ENCODE measurements at places on chromosomes 1 and 21.

GRCh38 chr1:218983848-218984247, 189.8 kb upstream of the LYPLAL1 start:
- no peak for DNase-seq

GRCh38 chr1:212490276-212490675, 57.6 kb downstream of the NENF start:
- no peak for DNase-seq

DNA sequence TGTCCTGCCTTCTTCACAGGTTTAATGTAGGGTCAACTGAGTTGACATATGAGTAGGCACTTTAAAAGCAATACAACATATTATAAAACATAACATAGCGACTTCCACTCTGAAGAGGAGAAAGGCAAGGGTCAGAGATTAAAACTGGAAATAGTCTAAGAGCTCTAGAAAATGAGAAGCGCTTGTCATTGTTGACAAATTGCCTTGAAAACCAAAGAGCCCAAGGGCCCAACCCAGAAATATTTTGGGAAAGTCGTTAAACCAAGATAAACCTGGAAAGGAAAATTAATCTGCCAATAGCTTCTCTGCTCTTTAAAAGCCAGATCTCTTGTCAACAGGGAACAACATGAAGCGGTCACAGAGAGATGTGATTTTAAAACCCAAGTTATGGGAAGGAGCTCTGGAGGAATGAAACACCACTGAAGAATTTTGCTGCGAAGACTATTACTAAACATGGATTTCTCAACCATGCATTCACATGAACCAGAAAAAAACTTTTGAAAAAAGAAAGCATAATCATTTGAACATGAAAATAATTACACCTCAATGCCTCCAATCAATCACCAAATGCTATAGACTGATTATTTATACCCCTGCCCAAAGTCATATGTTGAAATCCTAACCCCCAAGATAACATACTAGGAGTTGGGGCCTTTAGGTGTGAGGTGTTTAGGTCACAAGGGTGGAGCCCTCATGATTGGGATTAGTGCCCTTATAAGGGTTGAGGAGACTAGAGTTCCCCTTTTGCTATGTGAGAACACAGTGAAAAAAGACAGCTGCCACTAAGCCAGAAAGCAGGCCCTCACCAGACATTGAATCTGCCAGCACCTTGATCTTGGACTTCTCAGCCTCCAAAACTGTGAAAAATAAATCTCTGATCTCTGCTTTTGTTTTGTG, 33.0 kb upstream of the MTF1 start:
- no peak for DNase-seq

DNA sequence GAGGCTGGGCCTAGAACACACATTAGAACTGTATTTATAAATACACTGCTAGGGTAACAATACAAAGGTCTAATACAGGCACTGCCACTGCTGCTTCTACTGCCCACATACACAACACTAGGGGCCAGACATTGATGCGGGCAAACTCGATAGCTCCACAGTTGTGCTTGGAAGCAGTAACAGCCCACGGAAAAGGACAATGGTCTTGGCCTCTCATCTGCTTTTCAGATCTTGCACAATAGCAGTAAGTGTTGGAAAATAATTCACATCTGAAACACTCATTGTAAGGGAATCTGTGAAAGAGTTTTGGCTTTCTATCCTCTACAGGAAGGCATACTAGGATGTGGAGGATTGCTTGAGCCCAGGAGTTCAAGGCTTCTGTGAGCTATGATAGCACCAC, 6.9 kb upstream of the SPOCD1 start:
- no peak for DNase-seq

GRCh38 chr1:30914931-30915330, 6.4 kb upstream of the SDC3 start:
- DNase-seq = no peak

DNA sequence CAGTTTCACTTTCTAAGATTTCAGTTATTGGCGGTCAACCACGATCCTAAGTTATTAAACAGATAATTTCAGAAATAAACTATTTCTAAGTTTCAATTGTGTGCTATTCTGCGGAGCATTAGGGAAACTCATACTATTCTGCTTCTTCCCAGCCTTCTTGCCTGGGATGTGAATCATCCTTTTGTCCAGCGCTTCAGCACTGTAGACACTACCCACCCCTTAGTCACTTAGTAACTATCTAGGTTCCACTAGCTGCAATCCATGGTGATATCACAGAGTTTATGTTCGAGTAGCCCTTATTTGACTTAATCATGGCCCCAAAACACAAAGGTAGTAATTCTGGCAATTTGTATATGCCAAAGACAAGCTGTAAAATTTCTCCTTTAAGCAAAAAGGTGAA, 279.9 kb upstream of the ADAMTS5 start:
- no peak for DNase-seq

- no peak for DNase-seq
Observed at GRCh38 chr1:39642796-39643195, 3.4 kb upstream of the HEYL start.

DNA sequence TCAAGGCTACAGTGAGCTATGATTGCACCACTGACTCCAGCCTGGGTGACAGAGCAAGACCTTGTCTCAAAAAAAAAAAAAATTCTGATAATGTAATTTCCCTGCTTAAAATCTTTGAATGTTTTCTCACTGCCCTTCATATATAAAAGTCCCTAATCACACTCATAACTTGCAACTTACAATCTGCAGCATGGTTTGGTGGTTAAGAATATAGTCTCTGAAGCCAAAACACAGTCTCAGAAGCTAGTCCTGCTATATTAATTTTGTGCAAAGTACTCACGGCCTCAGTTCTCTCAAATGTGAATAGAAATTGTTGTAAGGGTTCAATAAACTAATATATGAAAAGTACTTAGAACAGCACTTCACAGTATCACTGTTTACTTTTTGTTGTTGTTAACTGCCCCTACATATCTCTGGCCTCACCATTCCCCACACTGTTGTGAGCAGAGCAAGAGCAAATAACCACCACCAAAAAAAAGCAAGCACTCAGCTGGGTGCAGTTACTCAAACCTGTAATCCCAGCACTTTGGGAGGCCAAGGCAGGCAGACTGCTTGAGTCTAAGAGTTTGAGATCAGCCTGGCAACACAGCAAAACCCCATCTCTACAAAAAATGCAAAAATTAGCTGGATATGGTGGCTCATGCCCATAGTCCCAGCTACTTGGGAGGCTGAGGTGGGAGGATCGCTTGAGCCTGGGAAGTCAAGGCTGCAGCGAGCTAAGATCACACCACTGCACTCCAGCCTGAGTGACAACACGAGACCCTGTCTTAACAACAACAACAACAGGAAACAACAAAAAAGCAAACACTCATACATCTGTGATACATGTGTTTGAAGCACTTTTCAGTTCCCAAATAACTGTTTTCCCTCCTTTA, 22.4 kb downstream of the ASH1L start:
- DNase-seq = no peak

- DNase-seq = no peak
Observed at GRCh38 chr1:182715531-182715930, 31.1 kb upstream of the RGS8 start.

- no peak for DNase-seq
Observed at GRCh38 chr1:12543740-12544154, 74.3 kb downstream of the DHRS3 start.

- no peak for DNase-seq
Observed at GRCh38 chr1:78247079-78247478, 201.3 kb downstream of the GIPC2 start.

DNA sequence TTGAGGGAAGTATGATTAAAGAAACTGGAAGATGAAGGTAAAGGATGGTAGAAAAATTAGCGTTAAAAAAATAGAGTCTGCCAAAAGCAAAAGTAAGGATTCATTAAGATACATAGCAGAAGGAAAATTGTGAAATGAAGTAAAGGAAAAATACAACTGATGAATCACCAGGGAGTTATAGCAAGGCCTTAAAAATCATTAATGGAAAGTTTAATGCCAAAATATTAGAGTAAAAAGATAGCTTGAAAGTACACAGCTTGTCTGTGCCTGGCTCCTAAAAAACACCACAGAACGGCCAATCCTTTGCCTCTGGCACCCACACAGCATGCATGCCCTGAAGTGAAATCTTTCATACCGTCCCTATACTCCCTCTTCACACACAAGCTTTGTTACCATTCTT, 66.9 kb upstream of the APOBEC4 start:
- no peak for DNase-seq

DNA sequence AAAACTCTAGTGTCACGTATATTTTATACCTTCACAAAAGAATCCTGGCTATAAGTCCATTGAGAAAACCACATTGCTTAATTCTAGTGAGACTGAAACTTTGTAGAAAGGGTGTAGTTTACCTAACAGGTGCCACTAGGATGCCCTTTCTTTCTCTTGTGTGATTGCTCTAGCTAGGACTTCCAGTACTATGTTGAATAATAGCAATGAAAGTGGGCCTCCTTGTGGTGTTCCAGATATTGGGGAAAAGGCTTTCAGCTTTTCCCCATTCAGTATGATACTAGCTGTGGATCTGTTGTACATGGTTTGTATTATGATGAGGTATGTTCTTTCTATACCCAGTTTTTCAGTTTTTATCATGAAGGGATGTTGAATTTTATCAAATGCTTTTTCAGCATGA, 39.7 kb upstream of the CHODL start:
- DNase-seq = no peak

GRCh38 chr1:184051138-184051484, 419 bp upstream of the TSEN15 start:
- no peak for DNase-seq

GRCh38 chr1:182681568-182681912, 2.8 kb downstream of the RGS8 start:
- no peak for DNase-seq

- no peak for DNase-seq
Observed at GRCh38 chr1:8409606-8410005, 91.7 kb downstream of the SLC45A1 start.

DNA sequence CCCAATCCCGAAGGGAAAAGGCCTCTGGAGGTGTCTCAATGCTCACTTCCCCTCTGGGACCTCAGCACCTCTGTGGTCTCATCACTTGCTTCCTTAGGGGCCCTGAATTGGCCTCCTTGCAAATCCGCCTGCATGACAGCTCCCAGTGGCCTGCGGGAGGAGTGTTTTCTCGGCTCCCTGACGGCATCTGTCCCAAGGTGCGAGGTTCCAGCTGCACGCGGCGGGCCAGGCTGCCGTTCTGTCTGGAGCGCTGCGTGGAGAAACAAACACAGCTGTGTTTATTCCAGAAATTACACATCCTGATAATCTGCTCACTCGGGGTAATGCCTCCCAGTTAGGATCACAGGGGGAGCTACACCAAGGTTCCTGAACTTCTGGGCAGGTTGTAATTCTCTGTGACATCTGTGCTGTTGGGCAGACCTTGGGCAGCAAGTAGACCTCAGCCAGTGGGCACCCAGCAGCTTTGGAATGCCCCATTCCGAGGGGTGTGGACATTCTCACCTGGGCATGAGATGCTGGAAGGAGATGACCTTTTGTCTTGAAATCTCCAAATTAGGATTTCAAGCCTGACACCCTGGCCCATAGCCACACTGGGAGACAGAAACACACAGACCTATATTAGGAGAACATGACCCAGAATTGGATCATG, 18.2 kb downstream of the EPHB2 start:
- DNase-seq = peak; percentile 41

- no peak for DNase-seq
Observed at GRCh38 chr1:154295408-154296235, 23.2 kb downstream of the HAX1 start.

DNA sequence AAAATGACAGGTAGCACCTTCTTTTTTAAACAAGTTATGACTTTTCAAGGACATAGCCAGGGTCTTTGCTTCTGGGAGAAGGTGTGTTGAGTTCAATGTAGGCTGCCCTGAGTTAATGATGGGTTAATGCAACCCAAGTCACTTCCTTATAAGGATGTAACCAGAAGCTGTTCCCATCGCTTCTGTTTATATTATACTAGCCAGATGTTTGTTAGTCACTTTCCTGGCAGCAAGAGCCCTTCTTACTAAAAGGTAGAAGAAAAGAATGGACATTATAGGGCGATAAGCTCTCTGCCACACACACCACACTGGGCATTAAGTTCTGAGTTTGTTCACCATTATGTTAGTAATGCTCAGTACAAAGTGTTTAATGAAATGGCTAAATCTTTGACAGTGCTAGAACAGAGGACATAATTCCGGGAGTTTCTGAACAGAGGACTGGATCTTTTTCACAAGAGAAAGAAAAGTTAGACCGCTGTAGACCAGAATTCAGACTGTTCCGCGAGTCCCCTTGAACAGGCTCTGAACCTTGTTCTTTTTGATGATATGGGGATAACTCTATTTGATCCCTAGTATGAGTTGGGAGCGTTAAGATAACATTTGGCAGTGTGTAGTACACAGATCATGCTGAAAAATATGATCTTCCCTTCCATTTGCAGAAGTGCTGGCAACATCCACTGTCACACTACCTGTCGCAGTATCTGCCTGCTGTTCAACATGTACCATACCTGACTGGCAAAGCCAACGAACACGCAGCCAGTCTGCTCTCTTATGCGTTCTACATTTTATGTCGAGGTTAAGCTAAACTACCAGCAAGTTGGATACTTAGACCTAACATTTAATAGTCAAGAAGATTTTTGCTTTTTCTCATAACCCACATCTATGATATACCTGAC, 41.0 kb downstream of the DEGS1 start:
- peak; percentile 48 for DNase-seq

DNA sequence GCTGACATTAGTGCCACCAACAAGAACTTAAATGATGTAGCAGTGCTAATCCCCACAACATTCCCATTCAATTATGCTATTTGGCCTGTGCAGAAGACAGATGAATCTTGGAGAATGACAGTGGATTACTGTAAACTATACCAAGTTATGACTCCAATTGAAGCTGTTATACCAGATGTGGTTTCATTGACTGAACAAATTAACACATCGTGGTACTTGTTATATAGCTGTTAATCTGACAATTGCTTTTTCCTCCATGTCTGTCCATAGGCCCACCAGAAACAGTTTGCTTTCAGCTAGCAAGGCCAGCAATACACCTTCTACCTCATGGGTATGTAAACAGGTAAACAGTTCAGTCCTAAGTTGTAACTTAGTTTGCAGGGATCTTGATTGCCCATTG, 101.1 kb downstream of the S1PR1 start:
- DNase-seq = no peak

GRCh38 chr21:46269466-46269865, 15.9 kb downstream of the MCM3AP start:
- no peak for DNase-seq

DNA sequence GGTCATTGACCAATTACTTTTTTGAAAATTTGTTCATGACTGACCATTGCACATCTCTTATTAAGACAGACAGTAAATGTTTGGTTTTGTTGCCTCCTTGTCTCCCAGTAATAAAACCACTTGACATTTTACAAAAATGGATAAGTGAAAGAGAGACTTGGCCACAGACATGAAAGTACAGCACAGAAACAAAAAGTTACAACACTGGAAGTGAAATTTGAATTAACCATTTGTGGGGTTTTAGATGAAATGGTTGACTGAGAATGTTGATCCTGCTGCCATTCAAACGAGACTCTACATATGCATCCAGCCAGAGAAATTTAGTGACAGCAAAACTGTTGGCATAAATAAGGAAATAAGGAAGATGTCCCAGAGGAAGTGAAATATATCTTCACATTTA, 79.3 kb upstream of the B3GALT2 start:
- no peak for DNase-seq

- DNase-seq = no peak
Observed at GRCh38 chr1:111193712-111194480, 6.5 kb downstream of the DENND2D start.

- no peak for DNase-seq
Observed at GRCh38 chr1:237261198-237261597, 219.2 kb downstream of the RYR2 start.

Data from DMS153 (cell line).